NCI-H2081 (cell line): ENCODE measurements at places on chromosomes 11 and 22.

GRCh38 chr11:79813551-79813950, 372.7 kb upstream of the TENM4 start:
- DNase-seq, result no peak

DNA sequence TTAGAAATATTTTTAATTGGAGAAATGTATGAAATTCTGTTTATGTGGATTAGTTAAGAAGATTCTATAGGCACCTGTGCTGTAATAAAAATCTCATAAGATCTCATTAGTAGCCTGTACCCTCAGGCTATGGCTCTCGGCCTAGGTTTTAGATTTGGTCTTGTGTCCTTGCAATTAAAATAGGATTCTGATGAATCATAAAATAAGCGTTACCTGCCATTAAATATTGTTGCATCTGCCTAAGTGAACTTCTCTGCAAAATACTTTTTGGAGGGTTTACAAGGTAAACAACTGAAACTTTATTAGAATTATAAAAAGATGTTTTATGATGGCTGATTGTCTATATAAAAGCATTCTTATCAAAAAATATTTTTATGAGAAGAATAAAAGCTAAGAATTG, 804.1 kb upstream of the ANO3 start:
- DNase-seq, result no peak

GRCh38 chr22:24107661-24108060, 73.6 kb upstream of the SUSD2 start:
- DNase-seq, result no peak

GRCh38 chr11:80309301-80309700, 868.5 kb upstream of the TENM4 start:
- DNase-seq, result no peak

GRCh38 chr11:72263361-72263760, 19.4 kb upstream of the PHOX2A start:
- DNase-seq, result no peak

DNA sequence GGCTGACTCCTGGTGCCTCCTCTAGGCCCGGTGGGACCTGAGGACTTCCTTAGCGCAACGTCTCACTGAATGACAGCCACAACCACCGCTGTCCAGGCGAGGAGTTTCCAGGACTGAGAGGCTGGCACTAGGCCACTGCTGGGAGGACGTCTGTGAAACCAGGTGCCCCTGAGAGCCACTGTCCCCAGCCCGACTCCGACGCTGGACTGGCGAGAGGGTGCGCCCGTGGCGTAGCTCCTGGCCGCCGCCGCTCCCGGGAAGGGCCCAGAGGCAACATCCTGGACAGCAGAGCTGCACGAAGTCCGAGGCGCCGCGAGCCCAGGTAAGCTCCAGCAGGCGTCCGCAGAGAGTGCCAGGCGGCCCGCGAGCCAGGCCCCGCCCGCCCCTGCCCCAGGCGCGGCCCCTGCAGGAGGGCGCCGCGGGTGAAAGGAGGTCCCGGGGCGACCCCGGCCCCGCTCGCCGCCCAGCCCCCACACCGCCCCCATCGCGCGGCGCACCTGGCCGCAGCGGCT, 525 bp downstream of the DGCR2 start:
- DNase-seq, result peak; percentile 49
